ENCODE measurements at places on chromosomes 7 and 10.

- no peak for DNase-seq
Measured at GRCh38 chr7:42694894-42695507, 216.9 kb downstream of the C7orf25 start.

GRCh38 chr10:92327445-92328433 is 36.8 kb downstream of the MARCHF5 start:
- no peak for DNase-seq

- no peak for DNase-seq
Measured at GRCh38 chr10:131702531-131703356, 198.1 kb upstream of the PPP2R2D start.

GRCh38 chr10:102646610-102647442 is 2.5 kb downstream of the TRIM8 start:
- no peak for DNase-seq

DNA sequence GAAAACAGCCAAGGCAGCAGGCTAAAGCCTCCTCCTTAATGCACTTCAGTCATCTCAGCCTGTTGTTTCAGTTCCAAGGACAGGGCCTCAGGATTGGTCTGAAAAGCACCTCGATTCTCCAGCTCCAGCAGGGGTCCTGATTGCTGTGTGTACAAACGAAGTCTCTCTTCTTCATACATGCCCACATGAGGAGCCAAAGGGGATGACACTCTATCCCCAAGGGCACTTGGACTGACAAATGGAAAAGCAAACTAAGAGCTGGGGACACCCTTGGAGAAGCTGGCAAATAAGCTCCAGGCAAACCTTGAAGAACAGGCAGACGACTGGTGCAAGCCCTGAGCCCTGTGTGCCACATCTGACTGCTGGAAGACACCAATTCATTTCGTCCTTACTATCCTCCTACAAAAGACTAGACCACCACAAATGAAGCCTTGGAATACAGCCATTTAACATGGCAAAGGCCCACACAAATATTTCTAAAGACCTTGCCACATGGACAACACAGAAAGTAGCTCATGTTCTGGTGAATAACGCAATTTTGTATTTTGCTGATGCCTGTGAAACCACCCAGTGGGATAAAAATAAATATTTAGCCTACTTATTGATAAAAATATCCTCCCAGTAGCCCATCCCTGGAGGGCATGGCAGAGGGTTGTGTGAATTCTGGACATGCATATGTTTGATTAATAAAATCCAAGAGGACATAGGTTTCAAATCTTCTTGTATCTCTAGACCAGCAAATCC is 61.9 kb downstream of the PARD3 start:
- DNase-seq: no peak

- DNase-seq: no peak
Measured at GRCh38 chr7:27905951-27906350, 166.0 kb downstream of the TAX1BP1 start.

DNA sequence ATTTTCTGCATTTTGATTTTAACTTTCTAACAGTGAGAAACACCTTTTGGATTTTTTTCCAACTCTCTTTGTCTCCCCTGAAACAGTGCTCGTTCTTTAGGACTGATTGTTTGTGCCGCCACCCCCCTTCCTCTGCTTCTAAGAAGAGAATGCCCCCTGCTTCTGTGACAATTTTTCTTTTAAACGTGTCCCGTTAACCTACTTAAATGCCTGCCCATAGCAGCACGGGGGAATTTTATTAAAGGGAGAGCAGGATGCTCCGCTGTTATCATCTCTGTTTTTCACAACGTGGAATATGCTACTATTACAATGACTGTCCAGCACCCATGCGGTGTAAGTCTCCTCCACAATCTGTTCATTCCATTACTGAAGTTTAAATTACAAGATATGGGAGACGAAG is 67.8 kb downstream of the SVIL start:
- DNase-seq: no peak

GRCh38 chr10:93495654-93496321 is 624 bp upstream of the CEP55 start:
- DNase-seq: no peak

GRCh38 chr7:4681218-4681851 is 760 bp upstream of the FOXK1 start:
- no peak for DNase-seq

DNA sequence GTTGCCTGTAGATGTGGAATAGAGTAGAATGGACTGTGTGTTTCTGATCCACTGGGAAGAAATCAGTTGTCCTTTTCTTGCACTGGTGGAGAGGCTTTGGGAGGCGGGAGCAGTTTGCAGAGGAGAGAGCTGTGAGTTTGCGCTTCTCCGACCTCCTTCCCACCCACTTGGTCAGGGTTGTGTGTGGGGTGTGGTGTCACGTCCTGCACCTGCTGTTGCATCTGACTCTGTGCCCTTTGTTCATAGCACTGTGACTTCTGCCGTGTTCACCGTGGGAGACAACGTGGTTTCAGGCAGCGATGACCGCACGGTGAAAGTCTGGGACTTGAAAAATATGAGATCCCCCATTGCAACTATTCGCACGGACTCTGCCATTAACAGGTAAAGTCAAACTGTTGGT is 67.8 kb downstream of the WDR37 start:
- no peak for DNase-seq

DNA sequence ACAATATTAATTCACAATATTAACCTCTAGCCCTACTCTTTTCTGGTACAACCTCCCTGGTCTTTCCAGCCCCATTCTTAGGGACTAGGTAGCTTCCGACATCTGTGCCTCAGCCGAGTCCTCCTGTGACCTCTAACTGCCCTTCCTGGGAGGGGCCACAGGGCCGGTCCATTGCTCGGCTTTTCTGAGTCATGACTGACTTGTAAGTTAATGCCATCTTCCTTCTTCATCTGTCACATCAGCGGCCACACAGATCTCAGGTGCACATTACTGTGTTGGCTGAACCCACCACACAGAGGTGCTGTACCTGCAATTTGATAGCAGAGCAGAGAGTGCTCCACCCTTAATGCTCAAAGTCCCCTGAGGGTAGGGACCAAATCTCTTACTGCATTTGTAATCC is 4.1 kb upstream of the CPA4 start:
- no peak for DNase-seq

GRCh38 chr10:12902135-12902572 is 99.4 kb downstream of the CCDC3 start:
- peak; percentile 69 for DNase-seq

DNA sequence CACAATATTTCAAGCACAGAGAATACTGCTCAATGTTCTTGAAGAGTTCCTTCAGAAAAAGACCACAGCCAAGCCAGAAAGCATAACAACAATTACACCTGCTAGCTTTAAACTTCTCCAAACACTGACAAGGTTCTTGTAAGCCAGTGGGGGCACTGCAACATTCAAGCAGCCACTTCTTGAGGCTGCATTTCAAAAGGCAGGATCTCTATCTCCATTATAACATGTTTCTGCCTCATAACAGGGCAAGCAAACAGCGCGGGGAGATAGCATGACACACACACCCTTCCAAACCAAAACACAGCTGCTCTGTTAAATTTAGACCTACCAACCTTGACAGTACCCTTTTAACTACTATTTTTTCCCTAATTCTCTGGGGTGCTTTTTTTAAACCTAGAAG is 30.8 kb downstream of the CHCHD3 start:
- no peak for DNase-seq

DNA sequence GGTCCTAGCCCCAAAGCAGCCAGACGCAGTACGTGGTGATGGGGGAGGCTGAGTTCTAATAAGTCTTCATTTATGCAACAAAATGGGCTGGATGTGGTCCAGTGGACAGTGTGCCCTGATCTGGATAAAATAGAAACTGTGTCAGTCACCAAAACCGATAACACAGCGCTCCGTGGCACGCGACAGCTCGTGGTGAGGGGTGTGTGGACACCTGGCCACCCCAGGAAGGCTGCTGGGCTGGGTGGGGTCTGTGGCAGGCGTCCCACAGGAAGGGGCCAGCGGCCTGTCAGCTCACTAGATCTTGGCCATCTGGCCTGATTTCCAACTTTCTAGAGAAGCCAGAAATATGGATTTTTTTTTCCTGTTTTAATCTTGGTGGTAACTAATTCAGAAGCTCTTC is 17.0 kb downstream of the FAM20C start:
- DNase-seq: no peak

GRCh38 chr10:100896876-100897461 is 15.8 kb upstream of the SLF2 start:
- no peak for DNase-seq

GRCh38 chr7:114416129-114416990 is 1.7 kb downstream of the FOXP2 start:
- DNase-seq: no peak

GRCh38 chr7:139915864-139916716 is 87.0 kb downstream of the TBXAS1 start:
- no peak for DNase-seq

GRCh38 chr10:62352356-62352970 is 21.7 kb upstream of the ZNF365 start:
- no peak for DNase-seq

- no peak for DNase-seq
Measured at GRCh38 chr7:137443616-137444015, 100.1 kb upstream of the PTN start.

- no peak for DNase-seq
Measured at GRCh38 chr10:33746836-33747268, 412.4 kb upstream of the NRP1 start.

- no peak for DNase-seq
Measured at GRCh38 chr7:107951896-107952295, 51.1 kb downstream of the LAMB1 start.

- no peak for DNase-seq
Measured at GRCh38 chr7:127258111-127258510, 5.4 kb upstream of the GRM8 start.

- DNase-seq: no peak
Measured at GRCh38 chr7:142711196-142711595, 38.1 kb upstream of the PRSS1 start.

GRCh38 chr10:91381257-91381891 is 28.8 kb upstream of the HECTD2 start:
- no peak for DNase-seq

GRCh38 chr7:48617993-48618392 is 306.4 kb upstream of the CDC14C start:
- DNase-seq: no peak

DNA sequence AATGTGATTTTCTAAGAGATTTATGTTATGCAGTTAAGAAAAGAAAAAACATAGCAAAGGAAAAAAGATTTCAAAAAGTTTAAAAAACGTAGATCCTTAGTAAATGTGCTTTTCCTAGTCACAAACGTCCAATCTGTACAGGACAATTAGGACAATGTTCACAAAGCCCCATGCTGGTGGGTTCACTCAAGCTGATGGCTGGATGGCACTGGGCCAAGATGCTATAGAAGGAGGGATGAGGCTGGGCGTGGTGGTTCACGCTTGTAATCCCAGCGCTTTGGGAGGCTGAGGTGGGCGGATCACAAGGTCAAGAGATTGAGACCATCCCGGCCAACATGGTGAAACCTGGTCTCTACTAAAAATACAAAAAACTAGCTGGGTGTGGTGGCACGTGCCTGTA is 22.1 kb downstream of the SVIL start:
- DNase-seq: no peak

DNA sequence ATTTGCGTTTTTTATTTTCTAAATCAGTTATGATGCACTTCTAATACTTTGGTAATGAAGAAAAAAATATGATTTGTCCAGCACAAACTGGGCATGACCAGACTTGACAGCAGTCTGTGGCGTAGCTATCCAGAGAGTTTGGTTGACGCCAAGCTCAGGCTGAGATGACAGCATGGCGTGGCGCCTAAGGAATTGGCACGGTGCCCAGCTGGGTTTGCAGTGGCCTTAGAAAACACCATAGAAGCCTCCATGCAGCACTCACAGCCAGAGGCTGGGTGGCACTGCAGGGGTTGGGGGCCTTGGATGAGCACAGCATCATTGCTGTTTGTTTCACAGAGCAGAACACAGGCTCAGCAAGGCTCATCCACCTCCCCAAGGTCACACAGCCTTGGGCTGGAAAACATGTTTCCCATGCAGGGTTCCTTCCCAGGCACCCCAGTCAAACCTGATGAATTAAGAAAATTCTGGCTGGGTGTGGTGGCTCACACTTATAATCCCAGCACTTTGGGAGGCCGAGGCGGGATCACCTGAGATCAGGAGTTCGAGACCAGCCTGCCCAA is 88.9 kb downstream of the GTF2IRD1 start:
- DNase-seq: no peak

- no peak for DNase-seq
Measured at GRCh38 chr7:44460325-44460724, 30.1 kb downstream of the NUDCD3 start.

DNA sequence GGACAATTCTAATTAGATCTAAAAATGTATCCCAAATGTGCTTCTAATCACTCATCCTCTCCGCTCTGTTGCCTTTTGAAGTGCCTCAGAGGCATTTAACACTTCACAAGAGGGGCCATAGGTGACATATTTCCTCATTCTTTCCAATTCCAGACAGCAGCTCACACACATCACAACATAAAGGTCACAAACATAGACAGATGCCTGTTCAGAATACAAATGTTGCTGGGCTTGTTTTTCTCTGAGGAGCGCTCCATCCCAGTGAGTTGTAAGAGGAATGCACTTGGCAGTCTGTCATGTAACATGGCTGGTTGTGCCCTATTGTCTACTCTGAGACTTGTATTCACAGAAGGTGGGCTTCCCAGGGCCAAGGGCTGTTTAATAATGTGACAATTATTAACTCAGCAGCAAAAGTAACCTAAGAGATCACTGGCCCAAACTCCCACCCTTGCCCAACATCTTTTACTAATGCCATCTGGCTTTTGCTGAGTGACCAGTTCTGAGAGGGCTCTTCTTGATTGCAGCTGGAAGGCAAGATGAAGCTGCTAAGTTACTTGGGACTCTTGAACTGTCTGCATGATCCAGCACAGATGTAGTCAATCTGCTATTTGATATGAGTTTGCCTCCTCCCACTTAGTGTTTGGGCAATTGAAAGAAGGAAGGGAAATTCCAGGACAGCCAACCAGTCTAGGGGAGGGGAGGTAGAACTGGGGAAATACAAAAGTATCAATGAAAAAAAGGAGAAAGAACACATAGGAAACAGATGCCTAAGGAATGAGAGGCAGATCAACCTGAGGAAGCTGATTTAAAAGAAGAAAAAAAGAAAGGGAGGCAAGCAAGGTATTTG is 13.6 kb downstream of the PON2 start:
- DNase-seq: no peak

GRCh38 chr10:127945341-127945758 is 38.4 kb downstream of the PTPRE start:
- no peak for DNase-seq

- DNase-seq: no peak
Measured at GRCh38 chr10:80281784-80282765, 7.4 kb downstream of the MAT1A start.

- DNase-seq: no peak
Measured at GRCh38 chr10:12358863-12359564, 9.7 kb downstream of the CAMK1D start.

GRCh38 chr10:79017882-79018520 is 50.8 kb upstream of the ZMIZ1 start:
- no peak for DNase-seq

Measured in frontal cortex (tissue), 4 donors.